ENCODE measurements at places on chromosomes 6 and 20.

- no peak for DNase-seq
These were observed 731.6 kb upstream of the GJE1 start for GRCh38 chr6:141401168-141401567.

DNA sequence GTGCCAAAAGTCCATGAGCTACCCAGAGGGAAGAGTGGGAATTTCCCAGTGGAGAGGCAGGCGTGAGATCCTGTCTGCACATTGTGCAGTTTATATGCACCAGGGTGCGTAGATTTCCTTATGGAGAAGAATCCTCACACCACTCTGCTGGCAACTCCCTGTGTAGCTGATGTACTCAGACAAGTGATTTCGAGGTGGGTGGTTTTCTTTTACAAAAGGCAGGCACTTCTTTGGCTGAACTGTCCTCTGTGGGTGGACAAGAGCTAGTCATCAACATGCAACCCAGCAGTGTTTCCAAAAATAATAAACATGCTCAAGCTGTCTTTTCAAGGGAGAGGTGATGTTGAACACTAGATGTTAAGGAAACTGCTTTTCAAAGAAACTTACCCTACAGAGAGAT lies 121.7 kb upstream of the NXT1 start:
- DNase-seq: no peak

- DNase-seq: no peak
These were observed 139.8 kb downstream of the ANKRD60 start for GRCh38 chr20:58088625-58089024.

- DNase-seq: no peak
These were observed 995.9 kb upstream of the ADGRB3 start for GRCh38 chr6:67639161-67639560.

GRCh38 chr6:35295521-35296315 lies 1.9 kb upstream of the DEF6 start:
- no peak for DNase-seq

DNA sequence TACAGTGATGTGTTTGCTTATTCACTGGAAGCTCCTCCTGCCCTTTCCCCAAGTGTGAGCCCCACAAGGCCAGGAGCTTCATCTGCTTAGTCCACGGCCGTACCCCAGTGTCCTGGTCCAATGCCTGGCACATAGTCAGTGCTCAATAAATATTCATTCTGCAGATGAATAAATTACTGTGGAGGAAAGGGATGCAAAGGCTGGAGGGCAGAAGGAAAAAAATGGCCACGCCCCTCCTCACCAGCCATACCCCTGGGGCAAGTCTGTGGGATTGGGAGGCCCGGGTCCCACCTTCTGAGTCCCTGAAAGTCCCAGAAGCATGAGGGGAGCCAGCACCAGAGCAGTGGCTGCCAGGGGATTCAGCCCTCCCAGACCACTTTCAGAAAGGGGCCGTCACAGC lies 65.5 kb downstream of the GRM4 start:
- no peak for DNase-seq

DNA sequence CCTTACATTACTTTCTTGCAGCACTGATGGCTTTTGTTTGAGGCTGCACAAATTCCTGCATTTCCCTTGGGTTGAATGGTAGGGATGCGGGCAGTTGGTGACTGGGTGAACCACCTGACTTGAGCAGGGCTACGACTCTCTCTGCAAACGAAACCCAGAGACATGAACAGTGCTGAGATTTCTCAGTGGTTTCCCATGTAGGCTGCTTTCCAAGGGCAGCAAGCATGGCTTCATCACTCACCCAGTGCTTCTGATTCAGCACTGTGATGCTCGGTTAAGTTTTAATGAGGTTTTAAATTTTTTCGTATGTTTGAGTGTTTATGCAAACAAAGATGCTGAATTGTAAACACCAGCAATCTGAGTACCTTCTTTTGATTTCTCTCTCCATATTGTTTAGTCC lies 127.2 kb downstream of the MTHFD1L start:
- DNase-seq: no peak

GRCh38 chr6:8991844-8992243 lies 556.5 kb upstream of the SLC35B3 start:
- DNase-seq: no peak

GRCh38 chr20:33773412-33774089 lies 37.6 kb upstream of the CHMP4B start:
- DNase-seq: no peak

DNA sequence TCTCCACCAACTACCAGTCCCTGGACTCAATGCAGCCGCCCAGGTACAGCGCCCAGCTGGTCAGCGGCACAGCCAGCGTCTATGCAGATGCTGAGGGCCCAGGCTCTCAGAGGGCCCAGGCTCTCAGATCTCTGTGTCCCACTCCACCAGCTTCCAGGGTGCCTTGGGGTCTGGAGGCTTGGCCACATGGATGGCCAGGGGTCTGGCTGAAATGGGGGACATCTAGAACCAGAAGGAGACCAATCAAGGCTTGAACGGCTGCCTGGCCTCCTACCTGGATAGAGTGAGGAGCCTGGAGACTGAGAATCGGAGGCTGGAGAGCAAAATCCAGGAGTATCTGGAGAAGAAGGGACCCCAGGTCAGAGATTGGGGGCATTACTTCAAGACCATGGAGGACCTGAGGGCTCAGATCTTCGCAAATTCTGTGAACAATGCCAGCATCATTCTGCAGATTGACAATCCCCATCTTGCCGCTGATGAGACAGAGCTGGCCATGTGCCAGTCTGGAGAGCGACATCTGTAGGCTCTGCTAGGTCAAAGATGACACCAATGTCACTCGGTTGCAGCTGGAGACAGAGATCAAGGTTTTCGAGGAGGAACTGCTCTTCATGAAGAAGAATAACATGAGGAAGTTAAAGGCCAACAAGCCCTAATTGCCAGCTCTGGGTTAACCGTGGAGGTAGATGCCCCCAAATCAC lies 44.1 kb upstream of the GRM4 start:
- DNase-seq: no peak
